ENCODE measurements at places on chromosomes 13 and 19.

DNA sequence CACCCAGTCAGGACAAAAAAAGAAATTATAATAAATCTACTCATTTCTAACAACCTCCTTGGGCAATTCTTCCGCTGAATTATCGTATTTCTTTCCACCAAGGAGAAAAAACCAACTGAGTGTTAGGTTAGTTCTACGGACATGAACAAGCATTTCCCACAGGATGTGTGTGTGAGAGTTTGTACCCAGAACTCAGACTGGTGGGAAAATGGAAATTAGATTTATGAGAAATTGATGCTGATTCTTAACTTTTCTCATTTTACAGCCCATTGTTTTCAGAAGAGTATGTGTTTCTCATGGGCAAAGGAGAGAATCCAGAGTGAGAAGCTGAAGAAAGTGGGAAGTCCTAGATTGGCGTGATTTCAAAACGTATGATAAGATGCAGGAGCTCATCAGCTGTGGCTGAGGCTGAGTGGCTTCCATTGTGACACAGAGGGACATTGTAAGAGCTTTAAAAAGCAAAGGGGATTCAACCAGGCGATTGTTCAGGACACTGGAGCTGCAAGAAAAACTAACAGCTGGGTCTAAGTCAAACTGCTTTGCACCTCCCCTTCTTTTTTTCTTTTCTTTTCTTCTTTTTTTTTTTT lies 184.7 kb upstream of the ARGLU1 start:
- no peak for DNase-seq

DNA sequence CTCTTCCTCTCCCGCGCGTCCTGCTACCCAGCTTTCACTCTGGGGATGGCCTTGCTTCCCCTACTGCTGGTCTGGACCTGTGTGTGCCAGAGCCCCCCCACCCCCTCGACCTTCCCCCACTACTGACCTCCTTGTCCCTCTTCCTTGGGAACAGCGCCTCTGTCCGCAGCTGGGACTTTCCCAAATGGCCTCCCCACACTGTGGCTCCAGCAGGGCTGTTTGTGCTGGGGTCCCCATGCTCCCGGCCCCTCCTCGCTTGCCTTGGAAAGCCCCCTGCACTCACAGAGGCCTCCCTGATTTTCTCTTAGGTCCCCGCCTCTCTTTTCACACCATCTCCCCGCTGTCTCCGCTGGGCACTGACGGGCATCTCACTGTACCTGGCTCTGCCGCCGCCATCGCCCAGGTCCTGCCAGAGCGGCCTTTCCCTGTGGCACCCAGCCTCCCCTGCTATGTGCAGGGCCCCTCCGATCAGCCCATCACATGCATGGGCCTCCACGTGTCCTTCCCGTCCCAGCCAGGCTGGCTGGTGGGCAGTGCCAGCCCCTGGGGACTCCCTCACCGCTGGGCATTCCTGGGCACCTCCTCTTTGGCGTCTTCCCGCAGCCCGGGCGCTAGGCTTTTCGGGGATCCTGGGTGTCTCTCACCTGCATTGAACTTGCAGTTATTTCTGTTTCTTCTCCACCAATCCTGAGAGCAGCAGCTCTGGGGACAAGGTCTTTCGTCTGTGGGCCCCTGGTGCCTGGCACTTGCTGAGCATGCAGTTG lies 118.7 kb downstream of the ATP11A start:
- DNase-seq, result no peak

GRCh38 chr13:44583137-44583536 lies 7.0 kb upstream of the TSC22D1 start:
- peak; percentile 21 for DNase-seq

DNA sequence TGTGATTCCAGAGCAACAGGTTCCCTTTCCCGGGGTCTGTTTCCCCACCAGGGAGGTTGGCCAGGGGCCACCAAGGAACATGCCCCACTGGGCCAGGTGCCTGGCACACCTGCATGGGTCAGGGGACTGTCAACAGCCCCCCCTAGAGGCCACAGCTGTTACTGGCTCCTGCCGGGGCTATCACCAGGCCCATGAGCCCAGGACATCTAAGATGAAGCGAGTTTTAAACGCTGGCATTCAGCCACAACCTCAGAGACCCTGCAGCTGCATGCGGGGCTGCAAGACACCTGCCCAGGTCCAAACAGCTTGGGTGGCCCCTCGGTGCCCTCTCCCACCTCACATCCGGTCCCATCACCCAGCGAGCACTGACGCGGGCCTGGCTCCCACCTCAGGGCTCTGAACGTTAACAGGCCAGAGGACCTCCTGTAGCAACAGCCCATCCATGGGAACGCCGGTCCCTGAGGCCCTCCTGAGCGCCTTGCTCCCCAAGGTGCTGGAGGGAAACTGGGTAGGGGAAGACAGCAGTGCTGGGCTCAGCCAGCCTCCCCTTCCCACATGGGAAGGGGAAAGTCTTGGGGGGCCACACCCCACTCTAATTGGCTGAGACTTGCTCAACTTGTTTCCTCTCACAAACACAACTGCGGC lies 12.0 kb downstream of the KHSRP start:
- DNase-seq, result peak; percentile 71

GRCh38 chr13:94192431-94192975 lies 287.0 kb downstream of the DCT start:
- DNase-seq, result no peak

DNA sequence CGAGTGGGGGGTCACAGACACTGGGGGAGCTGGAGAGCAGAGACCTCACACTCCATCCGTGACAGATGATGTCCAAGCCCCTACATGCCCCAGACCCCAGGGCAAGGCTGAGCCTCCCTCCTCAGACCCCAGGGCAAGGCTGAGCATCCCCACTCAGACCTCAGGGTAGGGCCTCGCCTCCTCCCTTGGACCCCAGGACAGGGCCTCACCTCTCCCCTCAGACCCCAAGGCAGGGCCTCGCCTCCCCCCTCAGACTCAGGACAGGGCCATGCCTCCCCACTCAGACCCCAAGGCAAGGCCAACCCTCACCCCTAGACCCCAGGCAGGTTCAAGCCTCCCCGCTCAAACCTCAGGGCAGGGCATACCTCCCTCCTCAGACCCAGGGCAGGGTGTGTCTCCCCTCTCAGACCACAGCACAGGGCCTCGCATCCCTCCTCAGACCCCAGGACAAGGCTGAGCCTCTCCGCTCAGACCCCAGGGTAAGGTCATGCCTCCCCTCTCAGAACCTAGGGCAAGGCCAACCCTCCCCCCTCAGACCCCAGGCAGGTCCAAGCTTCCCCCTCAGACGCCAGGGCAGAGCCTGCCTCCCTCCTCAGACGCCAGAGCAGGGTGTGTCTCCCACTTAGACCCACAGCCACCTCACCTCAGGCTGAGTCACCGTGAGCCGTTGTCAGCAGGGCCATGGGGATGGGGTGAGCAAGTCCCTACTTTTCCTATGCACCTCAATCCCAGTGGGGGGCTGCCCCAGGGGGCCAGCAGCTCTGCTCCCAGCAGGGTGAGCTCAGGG lies 1.7 kb upstream of the S1PR4 start:
- peak; percentile 46 for DNase-seq

DNA sequence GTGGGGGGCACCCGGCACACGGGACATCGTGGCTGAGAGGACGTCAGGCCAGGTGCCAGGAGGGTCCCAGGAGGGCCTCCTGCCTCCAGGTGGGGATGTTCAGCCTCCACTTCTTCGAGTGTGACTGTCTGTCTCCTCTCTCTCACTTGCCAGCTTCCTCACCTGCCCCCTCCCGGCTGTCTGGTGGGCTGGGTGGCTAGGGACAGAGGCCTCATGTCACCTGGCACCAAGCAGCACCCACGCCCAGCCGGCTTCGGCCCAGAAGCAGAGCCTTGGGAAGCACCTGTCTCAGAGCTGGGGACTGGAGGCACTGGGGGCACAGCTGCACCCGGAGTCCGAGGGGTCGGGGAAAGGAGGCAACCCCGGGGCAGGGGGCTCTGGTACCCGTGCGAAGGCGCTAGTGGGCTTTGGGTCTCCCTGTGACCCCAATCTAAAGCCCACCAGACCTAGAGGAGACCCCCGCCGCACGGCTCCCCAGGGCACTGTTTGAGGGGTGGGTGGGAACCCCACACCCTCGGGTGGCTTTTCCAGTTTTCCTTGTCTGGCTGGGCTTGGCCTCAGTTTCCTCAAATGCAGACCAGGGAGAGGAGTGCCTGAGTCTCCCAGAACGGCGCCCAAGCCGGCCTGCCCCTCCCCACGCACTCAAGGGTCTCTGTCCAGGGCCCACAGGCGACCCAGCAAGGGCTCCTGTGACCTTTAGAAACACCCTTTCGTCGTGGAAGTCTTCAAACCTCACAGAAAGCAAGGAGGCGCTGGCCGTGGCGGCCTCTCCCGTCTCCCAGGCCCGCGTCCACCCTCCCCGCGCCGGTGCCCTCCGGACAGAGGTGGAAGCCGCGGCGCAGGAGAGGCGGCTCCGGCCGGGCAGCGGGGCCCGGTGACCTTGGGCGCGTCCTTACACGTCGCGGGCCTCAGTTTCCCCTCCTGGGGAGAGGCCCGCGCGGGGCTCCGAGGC lies 664 bp upstream of the HCN2 start:
- no peak for DNase-seq

DNA sequence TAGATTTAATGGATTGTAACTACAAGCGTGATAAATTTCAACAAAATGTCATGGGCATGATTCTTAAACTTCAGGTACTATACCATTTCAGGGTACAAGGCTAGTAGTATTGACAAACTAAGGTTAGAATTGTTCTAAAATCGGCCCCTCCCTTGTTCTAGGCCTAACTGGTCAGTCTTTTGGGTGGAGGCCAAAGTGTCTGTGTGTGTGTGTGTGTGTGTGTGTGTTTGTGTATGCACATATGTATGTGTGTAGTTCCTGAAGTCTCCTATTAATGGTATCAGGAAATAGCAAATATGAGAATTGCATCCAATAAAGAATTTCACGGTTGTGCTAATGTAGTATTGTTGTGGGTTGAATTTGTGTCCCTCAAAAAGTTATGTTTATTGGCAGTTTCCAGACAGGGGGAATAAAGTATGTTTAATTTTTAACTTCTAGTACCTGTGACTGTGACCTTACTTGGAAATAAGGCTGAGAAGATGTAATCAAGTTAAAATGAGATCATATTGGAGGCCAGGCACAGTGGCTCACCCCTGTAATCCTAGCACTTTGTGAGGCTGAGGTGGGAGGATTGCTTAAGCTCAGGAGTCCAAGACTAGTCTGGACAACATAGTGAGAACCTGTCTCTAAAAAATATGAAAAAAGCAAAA lies 119.2 kb downstream of the KLF5 start:
- DNase-seq, result no peak

- no peak for DNase-seq
These were observed 14.6 kb upstream of the IPO5 start for GRCh38 chr13:97938706-97939475.

DNA sequence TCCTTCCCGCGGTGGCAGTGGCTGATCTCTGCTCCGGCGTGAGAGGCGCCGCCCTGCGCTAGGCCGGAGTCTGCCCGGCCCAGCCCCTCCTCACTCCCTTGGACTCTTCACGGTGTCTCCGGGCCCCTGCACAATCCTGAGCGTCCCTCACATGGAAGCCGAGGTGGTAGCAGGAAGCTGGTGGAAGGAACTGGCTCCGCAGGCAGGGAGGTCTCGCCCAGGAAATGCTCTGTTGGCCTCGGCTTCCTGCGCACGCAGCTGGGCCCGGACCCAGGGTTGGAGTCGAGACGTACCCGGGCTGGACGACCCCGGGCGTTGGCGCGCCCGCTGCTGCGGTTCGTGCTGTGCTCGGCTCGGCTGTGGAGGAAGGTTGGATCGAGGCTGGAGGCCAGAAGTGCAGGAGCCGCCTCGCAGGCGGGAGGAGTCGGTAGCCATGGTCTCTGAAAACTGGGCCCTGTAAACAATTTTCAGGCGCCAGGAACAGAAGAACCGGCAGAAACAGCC lies 46.3 kb downstream of the ZNF724 start:
- no peak for DNase-seq

GRCh38 chr13:40123962-40124632 lies 468.6 kb downstream of the COG6 start:
- DNase-seq, result no peak

GRCh38 chr19:39906820-39907611 lies 27.4 kb downstream of the FCGBP start:
- DNase-seq, result no peak

GRCh38 chr19:35261356-35262100 lies 7.2 kb upstream of the USF2 start:
- no peak for DNase-seq

Data from trophoblast cell (in vitro differentiated cells and primary cell).